ENCODE measurements at places on chromosomes 12 and 14.

DNA sequence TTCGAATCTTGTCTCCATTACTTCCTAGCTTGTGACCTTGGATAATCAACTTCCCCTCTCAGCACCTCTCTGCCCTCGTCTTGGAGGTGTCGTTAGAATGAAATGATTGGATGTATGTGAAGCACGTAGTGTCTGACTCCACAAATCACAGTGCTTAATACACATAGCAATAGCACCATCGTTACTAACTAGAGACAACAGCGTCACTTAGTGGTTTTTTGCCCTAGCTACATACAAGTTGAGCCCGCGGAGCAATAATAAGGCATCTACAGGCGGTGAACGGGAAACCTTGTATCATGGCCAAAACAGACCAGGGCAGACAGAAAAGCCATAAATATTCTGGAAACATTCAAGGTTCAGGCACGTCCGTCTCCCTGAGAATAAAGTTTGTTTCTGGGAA is 154.9 kb downstream of the ASCL4 start:
- no peak for DNase-seq

DNA sequence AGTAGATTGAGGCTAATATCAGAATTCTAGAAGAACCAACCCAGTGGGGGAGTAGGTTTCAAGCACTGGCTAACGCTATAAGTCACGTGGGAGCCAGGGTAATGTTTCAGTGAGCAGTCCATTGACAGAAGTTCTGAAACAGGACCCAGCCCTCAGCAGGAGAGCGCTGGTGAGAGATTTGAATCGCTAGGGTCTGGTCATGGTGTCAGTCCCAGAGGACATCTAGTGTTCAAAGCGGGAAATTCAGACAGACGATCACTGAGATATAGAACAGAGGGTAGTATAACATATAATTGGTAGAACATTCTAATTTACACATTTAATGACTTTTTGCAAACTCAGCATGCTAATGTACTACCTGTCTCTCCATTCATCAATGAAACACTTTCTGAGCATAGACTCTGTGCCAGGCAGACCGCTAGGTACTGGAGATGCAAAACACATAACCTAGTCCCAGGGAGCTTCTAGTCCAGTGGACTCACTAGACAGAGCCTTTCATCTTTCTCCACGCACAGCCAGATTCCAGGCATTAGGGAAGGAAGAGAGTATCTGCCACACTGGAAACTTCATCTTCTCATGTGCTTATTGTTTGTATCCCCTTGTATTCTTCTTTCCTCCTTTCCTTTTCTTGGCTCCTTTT is 35.4 kb upstream of the RNASE3 start:
- no peak for DNase-seq

DNA sequence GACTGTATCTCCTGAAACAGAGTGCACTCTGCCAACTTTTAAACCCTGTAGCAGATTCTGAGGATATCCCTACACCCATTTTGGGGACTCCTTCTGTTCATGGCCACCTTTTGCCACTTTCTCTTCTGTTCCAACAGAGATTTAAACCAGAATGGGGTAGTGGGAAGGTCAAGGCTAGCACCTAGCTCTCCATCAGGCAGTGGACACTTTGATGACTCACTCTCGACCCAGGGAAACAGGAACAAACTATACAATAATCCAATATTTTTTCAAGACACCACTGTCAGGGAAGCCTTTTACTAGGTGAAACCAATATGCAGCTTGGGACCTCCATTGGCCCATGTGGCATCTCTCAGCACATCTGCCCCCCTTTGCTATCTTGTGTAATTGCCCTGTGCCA is 103.6 kb downstream of the DAAM1 start:
- no peak for DNase-seq

GRCh38 chr12:28164644-28165275 is 25.5 kb upstream of the CCDC91 start:
- no peak for DNase-seq

DNA sequence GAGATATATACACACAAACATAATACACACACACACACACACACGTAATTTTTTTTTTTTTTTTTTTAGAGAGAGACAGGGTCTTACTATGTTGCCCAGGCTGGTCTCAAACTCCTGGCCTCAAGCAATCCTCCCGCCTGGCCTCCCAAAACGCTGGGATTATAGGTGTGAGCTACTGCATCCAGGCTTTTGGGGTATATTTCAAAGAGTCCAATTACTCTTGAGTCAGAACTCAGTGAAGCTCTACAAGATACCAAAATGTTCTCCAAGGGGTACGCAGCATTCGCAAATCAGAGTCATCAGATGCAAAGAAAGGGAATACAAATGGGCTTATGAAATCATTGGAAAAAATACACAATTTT is 54.0 kb downstream of the PHLDA1 start:
- DNase-seq, result no peak

GRCh38 chr14:26963711-26964110 is 365.9 kb upstream of the NOVA1 start:
- no peak for DNase-seq

- DNase-seq, result no peak
Measured at GRCh38 chr14:93943052-93943451, 15.9 kb downstream of the FAM181A start.

- no peak for DNase-seq
Measured at GRCh38 chr12:59472273-59472672, 123.6 kb upstream of the SLC16A7 start.

- no peak for DNase-seq
Measured at GRCh38 chr14:105471823-105472485, 2.7 kb upstream of the CRIP2 start.

- no peak for DNase-seq
Measured at GRCh38 chr14:76514213-76514998, 138.5 kb downstream of the ESRRB start.

DNA sequence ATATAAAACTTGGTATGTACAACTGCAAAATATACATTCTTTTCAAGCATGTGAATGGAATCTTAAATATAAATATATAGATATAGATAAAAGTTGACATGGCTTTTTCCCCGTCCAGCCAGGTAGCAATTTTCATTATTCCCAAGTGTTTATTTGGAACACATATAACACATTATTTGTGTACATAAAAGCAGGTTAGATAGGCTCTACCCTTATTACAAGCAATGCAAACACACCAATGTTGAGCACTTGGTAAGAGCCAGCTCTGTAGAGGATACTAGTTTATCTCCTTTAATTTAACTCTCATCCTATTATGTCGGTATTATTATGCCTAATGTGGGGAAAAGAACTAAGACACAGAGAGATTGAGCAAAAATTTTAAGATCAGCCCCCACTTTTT is 7.0 kb upstream of the INSM2 start:
- no peak for DNase-seq
